HepG2 (cell line): ENCODE measurements at places on chromosomes 5 and 9.

DNA sequence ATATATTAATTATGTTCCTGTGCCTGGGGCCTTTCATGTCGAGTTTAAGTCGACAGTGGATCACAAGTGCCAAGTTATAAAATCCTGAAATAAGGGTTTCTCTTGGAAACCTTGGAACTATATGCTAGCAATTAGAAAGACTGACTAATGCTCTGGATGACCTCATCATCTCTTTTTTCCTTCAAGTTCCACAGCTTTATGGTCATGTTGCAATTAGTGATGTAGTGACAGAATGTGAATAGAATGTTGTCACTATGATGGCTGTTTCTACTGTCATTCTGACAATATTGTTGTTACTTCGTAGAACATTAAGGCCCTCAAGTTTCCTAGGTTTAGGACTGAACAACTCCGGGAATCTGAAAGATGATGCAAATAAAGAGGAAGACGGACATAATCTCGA lies 368.0 kb upstream of the SEMA6A start:
- H3K27ac ChIP-seq = no peak overlapping the region
- H3K36me3 ChIP-seq = no peaks in the 10 kb centered on the region
- H3K4me3 ChIP-seq = no peak overlapping the region
- DNase-seq = no peak
- H3K4me1 ChIP-seq = peaks cover 6% of the 10 kb centered on the region
- no peaks in the 10 kb centered on the region; the same call in none of the 2 replicates for H3K27me3 ChIP-seq

DNA sequence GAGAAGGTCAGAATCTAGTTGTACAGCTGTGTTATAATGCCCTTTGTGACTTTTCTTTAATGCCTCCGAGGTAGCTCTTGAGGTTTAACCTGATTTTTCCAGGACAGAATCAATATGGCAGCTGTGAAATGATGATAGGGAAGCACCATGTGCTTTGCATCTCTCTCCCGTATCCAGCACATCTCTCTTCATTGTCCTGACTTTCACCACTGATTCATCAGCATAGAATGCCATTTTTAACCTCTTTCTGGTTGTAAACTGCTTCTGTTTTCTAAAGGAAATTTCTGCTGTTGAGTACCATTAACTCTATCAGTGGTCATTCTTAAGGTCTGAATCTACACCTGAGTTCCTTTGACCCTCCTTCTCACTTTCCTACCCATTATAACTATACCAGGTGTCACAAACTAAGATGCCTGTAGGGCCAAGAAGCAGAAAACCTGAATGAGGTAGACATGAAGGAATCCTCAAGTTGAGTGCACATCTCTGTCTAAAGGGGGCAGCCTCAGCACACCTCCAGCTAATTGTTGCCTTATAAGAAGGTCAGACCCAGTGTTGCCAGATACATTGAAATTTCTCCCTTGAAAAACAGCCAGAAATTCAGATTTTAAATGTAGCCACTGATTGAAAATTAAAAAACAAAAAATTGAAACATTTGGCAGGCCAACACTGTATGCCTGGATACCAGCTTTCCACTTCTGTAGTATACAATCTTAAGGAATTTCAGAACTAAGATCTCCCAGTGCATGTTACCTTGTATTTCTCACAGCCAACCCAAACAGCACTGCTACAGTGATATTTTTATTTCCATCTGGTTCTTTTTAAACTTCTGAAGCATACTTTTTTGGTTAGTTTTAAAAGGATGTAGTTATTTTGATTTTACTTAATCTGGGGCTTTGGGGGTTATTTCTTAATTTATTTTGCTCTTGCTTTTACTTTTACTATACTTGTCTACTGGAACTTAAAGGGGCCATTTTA lies 35.8 kb upstream of the TLX3 start:
- H3K4me3 ChIP-seq = no peak overlapping the region
- H3K36me3 ChIP-seq = no peaks in the 10 kb centered on the region
- H3K27ac ChIP-seq = no peak overlapping the region
- no peaks in the 10 kb centered on the region for H3K27me3 ChIP-seq
- no peaks in the 10 kb centered on the region for H3K4me1 ChIP-seq

GRCh38 chr5:33049298-33049697 lies 338.2 kb downstream of the NPR3 start:
- no peaks in the 10 kb centered on the region for H3K27me3 ChIP-seq
- H3K36me3 ChIP-seq = no peaks in the 10 kb centered on the region
- no peak overlapping the region for H3K4me3 ChIP-seq

GRCh38 chr5:1807451-1808185 lies 6.4 kb downstream of the NDUFS6 start:
- H3K27me3 ChIP-seq = no peaks in the 10 kb centered on the region
- no peak for DNase-seq
- H3K27ac ChIP-seq = no peak overlapping the region
- peaks cover 90% of the 10 kb centered on the region for H3K36me3 ChIP-seq
- peaks cover 15% of the 10 kb centered on the region for H3K4me1 ChIP-seq

- no peak overlapping the region for H3K4me3 ChIP-seq
- no peaks in the 10 kb centered on the region for H3K36me3 ChIP-seq
- peaks cover 1% of the 10 kb centered on the region; the same call in 1 of the 2 replicates for H3K27me3 ChIP-seq
- H3K4me1 ChIP-seq = no peaks in the 10 kb centered on the region
- no peak for DNase-seq
- no peak overlapping the region for H3K27ac ChIP-seq
Measured at GRCh38 chr5:168239325-168239724, 52.1 kb upstream of the WWC1 start.

GRCh38 chr5:57818397-57818796 lies 335.8 kb upstream of the ACTBL2 start:
- no peak overlapping the region for H3K27ac ChIP-seq
- no peaks in the 10 kb centered on the region for H3K27me3 ChIP-seq
- no peak overlapping the region for H3K4me3 ChIP-seq
- no peaks in the 10 kb centered on the region for H3K36me3 ChIP-seq

DNA sequence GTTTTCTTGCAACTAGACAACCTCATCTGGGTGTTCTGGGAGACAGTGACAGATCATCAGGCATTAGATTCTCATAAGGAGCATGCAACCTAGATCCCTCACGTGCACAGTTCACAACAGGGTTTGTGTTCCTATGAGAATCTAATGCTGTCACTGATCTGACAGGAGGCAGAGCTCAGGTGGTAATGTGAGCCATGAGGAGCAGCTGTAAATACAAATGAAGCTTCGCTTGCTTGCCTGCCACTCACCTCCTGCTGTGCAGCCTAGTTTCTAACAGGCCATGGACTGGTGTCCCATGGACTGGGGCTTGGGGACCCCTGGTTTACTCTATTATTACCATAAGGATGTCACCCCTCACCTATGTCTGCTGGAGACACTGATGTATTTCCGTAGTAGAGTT lies 166.8 kb downstream of the PSAT1 start:
- no peaks in the 10 kb centered on the region for H3K36me3 ChIP-seq
- no peaks in the 10 kb centered on the region for H3K27me3 ChIP-seq
- H3K27ac ChIP-seq = no peak overlapping the region
- no peak overlapping the region for H3K4me3 ChIP-seq
- no peaks in the 10 kb centered on the region for H3K4me1 ChIP-seq
